ENCODE measurements at places on chromosomes 12 and 14.
A peak's percentile ranks its signal among the peaks of the same experiment; 100 is the strongest.

DNA sequence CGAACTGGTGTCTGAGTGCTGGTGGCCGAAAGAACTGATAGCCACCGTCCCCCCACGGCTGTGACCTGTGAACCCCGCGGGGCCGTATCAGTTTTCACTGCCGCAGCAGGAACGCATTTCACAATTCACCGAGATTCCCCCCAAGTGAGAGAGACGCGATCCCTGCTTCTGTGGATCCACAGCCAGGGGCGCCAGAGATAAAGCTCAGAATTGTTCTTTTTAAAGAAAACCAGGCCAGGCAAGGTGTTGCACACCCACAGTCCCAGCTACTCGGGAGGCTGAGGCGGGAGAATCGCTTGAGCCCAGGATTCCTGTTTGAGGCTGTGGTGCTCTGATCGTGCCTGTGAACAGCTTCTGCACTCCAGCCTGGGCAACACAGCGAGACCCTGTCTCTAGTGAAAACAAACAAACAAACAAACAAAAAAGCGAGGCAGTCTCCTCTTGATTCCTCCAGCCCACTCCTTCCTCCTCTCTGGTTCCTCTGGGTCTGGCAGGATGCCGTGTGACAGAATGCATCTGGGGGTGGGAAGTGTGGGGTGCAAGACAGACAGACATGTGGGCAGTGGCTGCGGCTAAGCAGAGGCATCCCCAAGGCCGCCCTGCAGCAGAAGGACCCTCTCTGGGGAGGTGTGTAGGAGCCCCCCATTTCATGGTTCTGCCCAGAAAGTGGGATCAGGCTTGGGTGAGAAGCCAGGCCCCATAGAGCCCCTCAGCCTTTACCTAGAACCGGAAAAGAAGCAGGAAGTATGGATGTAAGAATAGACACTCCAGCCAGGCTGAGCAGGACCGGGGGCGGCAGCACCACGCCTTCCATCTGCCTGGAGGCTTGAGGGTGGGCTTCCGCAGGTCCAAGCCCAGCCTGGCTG, 39.2 kb upstream of the PPP1R13B start:
- DNase-seq, result no peak

GRCh38 chr12:60393093-60393492, 797.3 kb downstream of the SLC16A7 start:
- no peak for DNase-seq

- DNase-seq, result no peak
These were observed 223.8 kb downstream of the EFCAB11 start for GRCh38 chr14:89730687-89731086.

- DNase-seq, result no peak
These were observed 146.2 kb downstream of the BCL11B start for GRCh38 chr14:99125616-99126431.

DNA sequence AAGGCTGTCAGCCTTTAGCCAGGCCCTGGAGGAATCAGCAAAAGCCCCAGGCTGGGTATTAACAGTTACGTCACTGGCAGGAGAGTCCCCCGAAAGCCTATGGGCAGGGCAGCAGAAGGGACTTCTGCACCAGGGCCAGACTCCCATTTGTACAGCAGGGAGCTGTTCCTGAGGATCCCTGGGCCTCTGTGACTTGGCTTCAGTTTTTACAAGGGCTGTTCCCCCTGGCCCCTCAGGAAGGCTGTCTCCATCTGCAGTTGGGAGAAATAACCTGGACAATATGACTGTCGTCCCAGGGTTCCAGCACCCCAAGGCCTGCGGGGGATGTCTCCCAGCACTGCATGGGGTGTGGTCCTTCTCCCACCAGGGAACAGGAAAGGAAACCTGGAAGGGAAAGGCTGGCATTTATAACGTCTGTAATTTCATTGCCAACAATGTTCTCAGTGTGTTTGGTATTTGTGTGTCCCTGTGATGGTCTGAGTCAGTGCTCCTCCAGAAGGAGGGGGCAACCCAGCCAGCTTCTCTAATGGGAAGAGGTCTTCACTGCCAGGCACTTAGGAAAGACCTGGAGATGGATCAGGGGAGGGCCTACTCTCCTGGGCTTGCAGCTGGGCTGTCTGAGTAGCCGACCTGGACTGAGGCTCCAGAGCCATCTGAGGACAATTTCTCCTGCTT, 42.4 kb downstream of the ERH start:
- DNase-seq, result no peak

GRCh38 chr12:105882404-105882803, 256.4 kb downstream of the NUAK1 start:
- DNase-seq, result peak; percentile 45

DNA sequence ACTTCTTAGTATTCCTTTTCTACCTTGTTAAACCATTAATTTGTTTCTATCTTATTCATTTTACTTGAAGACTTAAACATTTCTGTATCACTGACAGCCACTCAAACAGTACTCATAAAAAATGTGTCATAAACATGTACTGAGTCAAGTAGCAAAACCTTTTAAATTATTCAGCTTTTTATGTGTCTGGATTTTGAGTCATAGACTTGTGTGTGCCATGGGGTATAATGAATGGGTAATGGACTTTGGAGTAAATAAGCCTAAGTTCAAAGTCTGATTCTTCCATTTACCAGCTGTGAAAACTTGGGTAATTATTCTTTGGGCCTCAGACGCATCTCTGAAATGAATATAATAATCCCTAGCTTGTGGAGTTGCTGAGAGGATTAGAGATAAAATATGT, 199.0 kb downstream of the RAD51B start:
- no peak for DNase-seq

DNA sequence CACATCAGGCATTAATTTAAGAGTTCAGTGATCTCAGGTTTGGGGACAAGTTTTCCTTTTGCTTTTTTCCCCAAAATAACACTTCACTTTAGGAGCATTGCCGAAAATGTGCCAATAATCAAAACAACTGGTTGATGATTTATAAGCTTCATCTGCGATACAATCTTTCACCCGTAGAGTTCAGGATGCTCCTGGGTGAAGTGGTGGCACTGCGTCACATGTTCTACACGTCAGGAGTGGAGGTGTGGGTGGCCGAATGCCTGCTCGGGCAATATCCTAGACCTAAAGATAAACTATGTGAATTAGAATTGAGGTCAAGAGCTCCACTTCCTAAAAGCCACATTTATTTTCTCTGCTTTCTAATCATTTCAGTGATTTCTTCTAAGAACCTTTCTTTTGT, 70.9 kb upstream of the DICER1 start:
- no peak for DNase-seq

DNA sequence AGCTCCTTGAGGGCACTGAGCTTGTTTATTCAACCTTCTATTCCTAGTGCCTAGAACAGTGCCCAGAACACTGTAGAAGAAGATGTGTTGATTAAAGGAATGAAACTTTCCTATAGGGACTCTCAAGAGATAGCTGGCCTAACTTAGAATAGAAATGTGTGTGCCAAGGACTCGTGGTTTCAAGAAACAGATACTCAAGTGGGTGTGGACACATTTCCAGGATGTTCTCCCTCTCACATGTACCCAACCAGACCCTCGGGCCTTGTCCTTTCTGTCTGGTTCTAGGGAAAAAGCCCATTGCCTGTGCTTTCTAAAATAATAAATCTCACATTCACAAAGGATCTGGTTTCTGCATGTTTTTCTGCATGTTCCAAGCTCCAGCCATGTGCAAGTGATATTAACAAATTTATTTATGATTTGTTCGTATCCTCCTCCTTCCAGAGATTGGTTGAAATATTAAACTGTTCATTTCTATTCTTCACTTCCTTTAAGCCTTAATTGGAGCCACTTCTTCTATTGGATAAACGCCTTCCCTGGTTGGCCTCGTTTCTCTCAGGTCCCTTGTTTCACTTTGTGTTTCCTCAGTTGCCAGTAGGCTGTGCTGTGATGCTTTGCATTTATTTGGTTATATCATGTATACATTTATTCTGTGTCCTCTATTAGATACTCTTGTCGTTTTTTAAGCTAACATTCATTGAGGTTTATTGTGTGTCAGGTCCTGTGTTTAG, 89.8 kb downstream of the CRADD start:
- DNase-seq, result no peak

DNA sequence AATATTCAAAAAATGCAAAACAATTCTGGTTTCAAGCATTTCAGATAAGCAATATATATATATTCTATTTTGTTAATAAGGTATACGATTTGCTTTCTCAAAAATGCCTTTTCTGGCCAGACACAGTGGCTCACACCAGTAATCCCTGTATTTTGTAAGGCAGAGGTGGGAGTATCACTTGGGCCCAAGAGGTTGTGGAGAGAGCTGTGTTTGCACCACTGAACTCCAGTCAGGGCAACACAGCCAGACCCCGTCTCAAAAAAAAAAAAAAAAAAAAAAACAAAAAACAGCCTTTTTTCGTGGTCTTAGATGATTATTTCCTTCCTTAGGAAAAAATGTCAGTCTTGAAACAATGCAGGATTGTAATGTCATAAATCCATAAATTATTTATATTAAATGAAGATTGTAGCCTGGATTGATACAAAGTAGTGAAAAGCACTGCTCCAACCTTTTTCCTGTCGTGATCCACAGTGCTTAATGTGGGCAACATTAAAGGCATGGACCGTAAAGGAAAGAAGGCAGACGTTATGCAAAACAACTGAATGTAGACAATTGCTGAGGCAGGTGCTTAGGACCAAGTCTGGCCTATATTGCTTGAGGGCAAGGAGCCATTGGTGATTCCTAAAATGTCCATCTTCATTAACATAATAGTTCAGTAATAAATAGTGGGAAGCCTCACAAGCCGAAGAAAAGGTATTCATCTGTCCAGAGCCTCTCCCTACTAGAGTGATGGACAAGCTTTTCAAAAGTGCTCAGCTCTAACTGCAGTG, 36.8 kb downstream of the RAD52 start:
- DNase-seq, result no peak

All from Right ventricle myocardium superior (tissue), 1 donor.